ENCODE measurements at places on chromosomes 7 and 10.

- no peak for DNase-seq
Observed at GRCh38 chr7:153675131-153675530, 377.1 kb upstream of the DPP6 start.

GRCh38 chr10:88243202-88243744 lies 339.8 kb downstream of the RNLS start:
- DNase-seq: no peak

- no peak for DNase-seq
Observed at GRCh38 chr10:73218431-73219191, 28.4 kb downstream of the DNAJC9 start.

GRCh38 chr10:26243351-26243720 lies 26.8 kb downstream of the GAD2 start:
- no peak for DNase-seq

DNA sequence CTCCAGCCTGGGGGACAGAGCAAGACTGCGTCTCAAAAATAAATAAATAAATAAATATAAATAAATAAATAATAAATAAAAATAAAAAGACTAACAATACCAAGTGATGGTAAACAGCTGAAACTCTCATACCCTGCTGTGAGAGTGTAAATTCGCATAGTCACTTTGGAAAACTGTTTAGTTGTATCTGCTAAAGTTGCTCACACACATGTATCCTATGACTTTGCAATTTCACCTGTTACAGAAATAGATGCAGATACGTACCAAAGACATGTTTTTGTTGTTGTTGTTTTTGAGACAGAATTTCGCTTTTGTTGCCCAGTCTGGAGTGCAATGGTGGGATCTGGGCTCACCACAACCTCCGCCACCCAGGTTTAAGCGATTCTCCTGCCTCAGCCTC lies 135.7 kb downstream of the IDE start:
- no peak for DNase-seq

GRCh38 chr10:4980793-4981192 lies 17.6 kb downstream of the AKR1C1 start:
- no peak for DNase-seq

- DNase-seq: no peak
Observed at GRCh38 chr10:59337201-59337652, 25.1 kb downstream of the FAM13C start.

- no peak for DNase-seq
Observed at GRCh38 chr10:125190946-125191345, 30.6 kb upstream of the CTBP2 start.

DNA sequence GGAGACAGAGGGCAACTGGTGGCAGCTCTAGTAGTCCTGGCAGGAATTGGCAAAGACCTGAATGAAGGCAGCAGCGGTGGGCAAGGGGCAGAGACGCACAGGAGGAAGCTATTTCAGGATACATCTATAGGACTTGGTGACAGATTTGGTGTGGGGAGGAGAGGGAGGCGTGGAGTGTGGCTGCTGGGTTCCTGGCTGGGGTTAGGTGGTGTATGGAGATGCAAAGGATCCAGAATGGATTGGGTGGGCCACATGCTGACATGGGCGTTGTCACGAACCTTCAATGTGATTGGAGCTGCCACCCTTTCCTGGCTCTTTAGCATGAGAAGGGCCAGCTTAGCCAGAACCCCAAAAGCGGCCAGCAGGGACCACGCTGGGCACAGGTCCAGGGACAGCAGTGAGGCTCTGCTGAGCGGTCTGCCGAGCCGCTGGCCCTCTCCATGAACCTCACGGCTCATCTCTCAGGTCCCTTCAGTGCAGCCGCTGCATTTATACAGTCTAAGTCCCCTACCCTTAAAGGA lies 10.2 kb upstream of the ADCY1 start:
- DNase-seq: no peak

- DNase-seq: no peak
Observed at GRCh38 chr7:5429857-5430611, 6.4 kb upstream of the TNRC18 start.

GRCh38 chr7:50960621-50961310 lies 178.1 kb upstream of the GRB10 start:
- no peak for DNase-seq

DNA sequence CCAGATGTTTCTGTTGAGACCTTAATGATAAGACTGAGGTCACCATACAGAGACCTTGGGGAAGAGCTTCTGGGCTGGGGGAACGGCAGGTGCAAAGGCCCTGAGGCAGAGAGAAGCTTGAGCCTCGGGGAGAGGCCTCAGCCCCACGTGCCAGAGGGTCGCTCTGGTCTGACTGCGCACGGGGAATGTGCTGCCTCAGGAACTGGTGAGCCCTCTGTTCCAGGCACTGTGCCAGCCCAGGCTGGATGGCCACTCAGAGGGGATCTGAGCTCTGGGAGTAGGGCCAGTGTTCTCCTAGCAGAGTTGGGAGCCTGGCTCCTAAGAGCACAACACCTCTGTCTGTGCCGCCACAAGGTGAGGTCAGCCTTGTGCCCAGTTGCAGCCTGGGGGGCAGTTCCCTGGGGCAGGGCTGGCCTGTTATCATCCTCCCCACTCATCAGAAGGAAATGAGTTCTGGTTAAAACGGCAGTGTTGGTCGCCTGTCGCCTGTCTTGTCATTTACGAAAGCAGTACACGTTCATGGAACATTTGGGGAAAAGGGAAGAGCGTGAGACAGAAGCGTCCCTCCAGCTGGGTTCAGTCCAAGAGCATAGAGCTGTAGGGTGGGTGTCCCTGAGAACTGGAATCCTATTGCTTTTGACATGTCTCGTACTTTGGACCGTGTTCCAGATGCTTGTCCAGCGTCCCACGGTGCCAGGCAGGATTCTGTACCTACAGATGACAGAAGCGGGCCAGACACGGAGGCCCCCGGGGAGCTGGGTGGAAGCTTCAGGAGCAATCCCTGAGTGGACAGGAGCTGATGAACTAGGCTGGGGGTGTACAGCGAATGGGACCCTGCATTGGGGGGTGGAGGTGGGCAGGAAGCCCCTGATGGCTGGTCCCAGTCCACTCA lies 4.3 kb downstream of the TTYH3 start:
- DNase-seq: no peak

DNA sequence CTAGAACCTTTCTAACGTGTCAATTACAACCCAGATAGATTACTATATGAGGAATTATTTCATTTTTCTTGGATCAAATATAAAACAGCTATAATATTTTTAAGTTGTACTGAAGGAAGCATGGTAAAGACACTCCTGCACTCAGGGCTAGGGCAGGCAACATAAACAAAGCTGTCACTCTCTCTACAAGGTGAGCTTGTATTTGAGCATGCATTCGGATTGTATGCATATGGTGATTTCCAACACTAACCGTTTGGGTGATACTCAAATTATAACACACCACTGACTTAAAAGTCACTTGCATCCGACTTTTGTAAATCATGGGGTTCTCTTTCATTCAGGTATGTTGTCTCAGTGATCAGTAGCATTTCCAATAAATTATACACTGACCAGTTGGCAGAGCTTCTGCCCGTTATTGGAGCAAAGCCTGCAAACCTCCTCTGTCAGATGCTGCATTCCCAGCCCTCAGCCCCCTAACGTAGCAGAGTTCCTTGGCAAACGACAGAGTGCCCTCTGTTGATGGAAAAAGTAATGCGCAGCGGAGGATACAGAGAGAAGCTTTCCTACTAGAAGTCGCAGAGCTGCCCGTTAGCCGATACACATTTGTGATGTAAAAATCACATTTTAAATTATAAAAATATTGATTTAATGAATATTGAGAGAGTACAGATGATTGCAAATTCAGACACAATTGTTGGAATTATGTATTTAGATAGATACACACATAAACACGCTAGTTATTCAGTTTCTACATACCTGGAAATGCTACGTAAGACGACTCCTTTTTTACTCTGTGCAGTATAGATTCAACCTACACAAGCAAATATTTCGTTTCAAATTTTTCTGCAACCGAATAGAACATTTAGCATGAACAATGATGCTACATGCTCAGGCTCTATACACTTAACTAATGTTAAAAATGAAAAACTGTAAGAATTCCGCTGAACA lies 173.9 kb upstream of the SP4 start:
- peak; percentile 41 for DNase-seq

GRCh38 chr7:4856336-4857057 lies 5.3 kb downstream of the PAPOLB start:
- DNase-seq: no peak

GRCh38 chr7:55690-56248 lies 136.6 kb upstream of the FAM20C start:
- no peak for DNase-seq

DNA sequence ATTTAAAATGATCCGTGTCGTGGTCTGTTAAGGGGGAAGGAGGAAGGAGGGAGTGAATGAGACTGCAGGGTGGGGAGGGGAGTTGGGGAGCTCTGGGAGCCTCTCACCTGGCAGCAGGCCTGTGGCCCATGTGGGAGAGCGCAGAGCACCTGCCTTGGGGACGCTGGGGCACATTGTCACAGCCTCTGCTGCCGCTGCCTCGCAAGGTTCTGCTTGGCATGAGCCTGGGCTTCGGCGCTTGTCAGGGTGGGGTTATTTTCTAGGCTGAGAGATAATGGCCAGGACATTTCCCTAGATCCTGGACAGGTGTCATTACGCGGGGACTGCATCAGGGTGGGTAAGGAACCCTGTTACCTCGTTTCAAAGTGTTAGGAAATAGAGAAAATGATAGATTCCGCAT lies 2.2 kb upstream of the SUN1 start:
- no peak for DNase-seq

DNA sequence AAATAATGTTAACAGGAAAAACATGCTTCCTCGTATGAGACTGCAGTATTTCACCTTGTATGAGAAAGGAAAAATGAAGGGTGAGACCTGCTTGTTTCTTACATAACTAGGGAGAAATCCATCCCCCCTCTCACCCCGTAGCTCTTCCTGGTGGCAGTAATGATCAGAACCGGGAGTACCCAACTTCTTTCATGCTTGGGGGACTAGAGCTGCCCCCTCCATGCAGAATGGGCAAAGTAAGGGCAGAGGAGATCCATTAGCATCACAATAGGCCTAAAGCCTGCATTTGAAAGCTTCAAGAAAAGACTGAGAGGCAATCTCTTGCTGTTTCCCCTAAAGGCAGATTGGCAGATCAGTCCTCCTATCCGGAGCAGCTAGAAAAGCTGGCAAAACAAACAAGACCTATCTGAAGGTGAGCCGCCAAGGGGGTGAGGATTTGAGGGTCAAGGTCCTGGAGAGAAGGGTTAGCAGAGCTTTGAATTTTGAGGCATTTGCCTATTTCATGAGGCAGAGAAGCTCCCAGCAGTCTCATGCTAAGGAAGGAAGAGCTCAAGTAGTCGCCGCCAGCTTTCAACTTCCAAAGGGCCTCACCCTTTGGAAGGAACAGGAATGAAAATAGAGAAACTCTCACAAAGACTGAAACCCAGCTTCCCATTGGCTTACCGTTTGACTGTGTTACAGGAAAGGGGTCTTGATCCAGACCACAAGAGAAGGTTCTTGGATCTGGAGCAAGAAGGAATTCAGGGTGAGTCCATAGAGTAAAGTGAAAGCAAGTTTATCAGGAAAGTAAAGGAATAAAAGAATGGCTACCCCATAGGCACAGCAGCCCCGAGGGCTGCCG lies 36.2 kb downstream of the BAG3 start:
- DNase-seq: no peak

GRCh38 chr7:39688611-39689480 lies 65.5 kb downstream of the RALA start:
- DNase-seq: no peak

GRCh38 chr7:158649279-158649678 lies 55.3 kb downstream of the NCAPG2 start:
- DNase-seq: peak; percentile 23

- DNase-seq: no peak
Observed at GRCh38 chr7:12738665-12739064, 51.2 kb downstream of the ARL4A start.

DNA sequence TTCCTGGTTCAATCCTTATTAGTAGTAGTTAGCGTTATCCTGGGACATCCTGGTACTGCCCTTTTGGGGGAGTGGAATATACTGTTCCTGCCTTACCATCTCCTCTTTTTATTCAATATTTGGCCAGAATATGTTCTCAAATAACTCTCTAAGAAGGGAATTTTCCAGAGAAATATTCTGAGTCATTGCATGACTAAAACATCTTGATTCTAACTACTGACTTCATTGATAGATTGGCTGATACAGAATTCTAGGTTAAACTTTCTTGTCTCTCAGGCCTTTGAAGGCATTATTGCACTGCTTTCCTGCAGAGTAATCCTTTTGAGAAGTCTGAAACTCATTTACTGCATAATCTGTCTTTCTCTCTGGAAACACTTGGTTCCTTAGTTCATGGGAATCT lies 275.5 kb upstream of the DGKB start:
- no peak for DNase-seq

DNA sequence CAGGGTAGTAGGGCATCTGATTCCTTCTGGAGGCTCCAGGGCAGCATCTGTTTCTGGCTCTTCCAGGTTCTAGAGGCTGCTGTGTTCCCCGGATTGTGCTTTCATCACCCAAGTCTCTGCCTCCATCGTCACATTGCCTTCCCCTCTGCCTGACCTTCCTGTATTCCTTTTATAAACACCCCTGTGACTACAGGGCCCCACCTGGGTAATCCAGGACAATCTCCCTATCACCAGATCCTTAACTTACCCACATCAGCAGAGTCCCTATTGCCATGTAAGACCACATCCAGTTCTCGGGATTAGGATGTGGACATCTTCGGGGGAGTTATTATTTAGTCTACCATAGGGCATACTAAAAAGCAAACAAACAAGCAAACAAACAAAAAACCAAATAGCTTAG lies 39.4 kb upstream of the AGR3 start:
- no peak for DNase-seq

- DNase-seq: no peak
Observed at GRCh38 chr10:124346831-124347230, 71.9 kb downstream of the OAT start.

DNA sequence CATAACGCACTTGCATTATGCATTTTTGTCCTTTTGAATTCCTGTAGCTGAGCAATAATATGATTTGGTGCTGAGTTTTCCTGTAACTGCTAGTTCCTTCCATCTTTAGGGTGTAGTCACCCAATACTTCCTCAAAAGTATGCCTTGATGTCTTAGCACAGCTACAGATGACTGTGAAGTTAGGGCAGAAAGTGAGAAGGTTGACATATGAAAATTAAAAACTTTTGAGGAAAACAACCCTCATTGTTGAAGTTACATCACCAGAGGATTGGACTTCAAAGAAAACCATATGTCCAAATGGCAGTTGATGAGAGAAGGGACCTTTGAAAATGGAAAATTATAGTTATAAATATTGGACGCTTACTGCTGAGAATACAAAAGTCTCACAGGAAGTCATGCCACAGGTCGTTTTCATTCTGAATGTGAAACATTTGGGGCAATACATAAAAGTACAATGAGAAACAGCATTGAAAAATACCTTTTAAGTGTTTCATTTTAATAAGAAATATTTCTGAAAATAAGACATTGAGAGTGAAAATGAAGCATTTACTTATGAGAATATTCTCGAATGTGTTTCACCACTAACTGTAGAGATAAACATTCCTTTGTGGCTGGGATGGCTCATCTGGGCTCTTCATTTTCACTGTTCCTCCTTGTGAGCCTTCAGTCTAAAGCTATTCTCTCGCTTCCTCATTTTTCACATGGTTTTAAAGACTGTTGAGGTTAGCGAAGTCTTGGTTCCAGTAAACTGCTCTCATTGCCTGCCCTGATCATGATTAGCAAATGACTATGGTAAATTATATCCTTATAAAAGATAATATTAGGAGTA lies 61.4 kb upstream of the NME8 start:
- DNase-seq: no peak

- no peak for DNase-seq
Observed at GRCh38 chr10:132443983-132444876, 47.2 kb downstream of the PWWP2B start.

- no peak for DNase-seq
Observed at GRCh38 chr10:11025978-11026377, 8.3 kb downstream of the CELF2 start.
